ENCODE measurements at places on chromosomes 5 and 9.

GRCh38 chr9:68546596-68547390 lies 6.1 kb upstream of the TMEM252 start:
- DNase-seq: peak; percentile 98

DNA sequence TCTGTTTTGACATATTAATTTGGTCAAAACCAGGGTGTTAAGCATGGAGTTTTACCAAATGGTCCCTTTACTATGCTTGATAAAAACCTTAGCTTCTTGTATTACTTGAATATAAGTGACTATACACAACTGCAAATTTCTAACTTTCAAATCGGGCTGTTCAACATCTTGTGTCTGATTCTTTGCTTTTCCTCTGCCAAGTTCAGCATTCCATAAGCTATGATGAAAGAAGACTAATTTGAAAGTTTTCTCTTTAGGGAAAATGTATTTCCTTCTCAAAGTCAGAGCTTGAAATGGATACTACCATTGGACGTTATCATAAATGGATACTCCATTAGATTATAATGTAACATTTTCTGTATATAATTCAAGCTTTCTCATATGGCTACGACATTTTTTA lies 792.9 kb downstream of the EFNA5 start:
- no peak for DNase-seq

- no peak for DNase-seq
Measured at GRCh38 chr5:141007791-141008190, 41.5 kb downstream of the PCDHAC2 start.

DNA sequence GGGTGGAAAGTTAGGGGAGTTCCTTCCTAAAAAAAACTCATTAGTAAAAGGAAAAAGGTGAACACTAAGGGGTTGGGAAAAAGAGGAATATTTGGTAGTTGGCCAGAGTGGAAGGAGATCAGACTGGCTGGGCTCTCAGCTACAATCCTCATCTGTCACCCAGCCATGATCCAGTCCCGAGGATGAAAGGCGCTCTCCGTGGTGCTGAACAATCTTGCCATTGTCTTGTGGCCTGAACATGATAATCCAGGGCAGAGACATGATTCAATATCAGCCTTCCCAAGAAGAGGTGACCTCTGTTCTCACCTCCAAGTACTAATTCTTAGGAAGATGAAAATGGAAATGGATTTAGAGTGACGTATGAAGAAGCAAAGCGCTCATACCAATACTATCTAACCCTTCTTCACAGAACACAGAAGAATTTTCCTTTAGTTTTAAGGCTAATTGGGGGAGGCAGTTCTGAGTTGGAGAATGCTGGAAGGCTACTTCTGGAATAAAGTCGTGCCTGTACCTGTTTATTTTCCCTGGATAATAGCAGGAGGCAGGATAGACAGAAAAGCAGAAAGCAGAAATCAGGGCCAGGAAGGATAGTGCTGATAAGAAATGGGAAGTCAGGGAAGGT lies 36.6 kb upstream of the MYORG start:
- peak; percentile 33 for DNase-seq

DNA sequence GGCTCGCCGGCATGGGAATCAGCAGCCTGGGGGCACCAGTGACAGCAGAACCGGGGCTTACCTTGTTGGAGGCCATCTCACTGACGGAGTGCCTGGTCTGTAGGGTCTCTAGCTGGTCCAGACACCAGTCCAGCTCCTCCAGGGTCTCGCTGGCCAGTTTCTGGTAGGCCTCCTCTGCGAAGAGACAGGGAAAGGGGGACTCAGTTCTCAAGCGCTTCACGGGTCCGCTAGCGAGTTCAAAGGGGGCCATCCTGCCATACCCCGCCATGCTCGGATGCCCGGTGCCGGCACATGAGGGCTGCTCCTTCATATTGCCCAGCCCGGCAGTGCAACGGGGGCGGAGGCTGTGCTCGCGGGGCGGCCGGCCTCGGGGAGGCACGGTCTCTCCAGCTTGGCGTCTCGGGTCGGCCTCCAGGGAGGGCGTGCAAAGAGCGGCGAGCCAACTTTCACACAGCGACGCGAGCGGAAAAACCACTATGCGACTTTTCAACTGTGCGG lies 456.0 kb downstream of the RAB3C start:
- no peak for DNase-seq

Data from renal cortical epithelial cell (primary cell).